Aorta (tissue), 5 donors: ENCODE measurements at places on chromosomes 6 and 20. TPM values are rescaled to one million over a fixed set of nuclear protein-coding genes. Genes with fewer than 3 reads are reported as not detected.

GHRH gene
- total RNA-seq, result not detected

BMP5 gene
- 1.5 TPM for total RNA-seq

EZR gene
- total RNA-seq, result 44.8 TPM

DNA sequence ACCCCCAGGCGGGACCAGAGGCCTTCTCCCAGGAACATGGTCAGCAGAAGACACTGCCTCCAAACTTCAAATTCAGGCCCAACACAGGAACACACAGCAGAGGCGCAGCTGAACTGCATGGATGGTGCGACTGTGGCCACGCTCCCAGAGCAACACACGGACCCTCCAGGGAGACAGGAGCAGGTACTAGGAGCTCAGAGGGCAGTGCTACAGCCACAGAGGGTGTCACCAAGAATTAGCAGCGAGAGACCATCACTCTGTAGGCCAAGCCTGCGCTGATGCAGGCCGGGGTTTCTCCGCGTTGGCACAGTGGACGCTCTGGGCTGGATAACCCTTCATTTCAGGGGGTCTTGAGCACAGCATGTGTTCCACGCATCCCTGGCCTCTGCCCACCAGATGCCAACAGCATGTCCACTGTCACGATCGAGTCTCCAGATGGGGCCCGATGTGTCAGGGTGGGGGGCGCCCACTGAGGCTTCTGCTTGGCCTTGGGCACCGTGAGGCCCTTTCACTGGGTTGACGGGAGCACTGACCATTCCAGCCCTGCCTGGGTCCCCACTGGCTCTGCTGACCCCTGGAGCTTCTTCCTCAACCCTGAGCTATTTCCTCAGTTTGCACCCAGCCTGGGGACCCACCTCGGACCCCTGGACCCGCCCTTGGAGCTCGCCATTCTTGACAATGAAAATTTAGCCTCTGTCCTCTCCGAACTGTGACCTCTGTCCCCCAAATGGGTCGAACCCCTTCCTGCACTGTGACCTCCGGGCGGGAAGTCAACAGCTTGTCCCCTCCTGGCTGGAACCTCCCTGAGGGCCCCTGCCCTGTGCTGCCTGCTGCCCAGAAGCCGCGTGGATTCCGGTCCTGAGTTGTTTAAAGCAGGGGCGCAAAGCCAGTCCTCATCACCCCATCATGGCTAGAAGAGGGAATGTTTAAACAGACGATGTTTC lies 239.4 kb downstream of the DLL1 start:
- DNase-seq, result no peak

- DNase-seq, result no peak
Measured at GRCh38 chr20:22288957-22289356, 295.4 kb downstream of the FOXA2 start.
